Hepatic stellate cell (primary cell): ENCODE measurements at places on chromosomes 5 and 9.
A peak's percentile ranks its signal among the peaks of the same experiment; 100 is the strongest.

- DNase-seq = no peak
Observed at GRCh38 chr5:136730426-136730825, 365.1 kb upstream of the TRPC7 start.

DNA sequence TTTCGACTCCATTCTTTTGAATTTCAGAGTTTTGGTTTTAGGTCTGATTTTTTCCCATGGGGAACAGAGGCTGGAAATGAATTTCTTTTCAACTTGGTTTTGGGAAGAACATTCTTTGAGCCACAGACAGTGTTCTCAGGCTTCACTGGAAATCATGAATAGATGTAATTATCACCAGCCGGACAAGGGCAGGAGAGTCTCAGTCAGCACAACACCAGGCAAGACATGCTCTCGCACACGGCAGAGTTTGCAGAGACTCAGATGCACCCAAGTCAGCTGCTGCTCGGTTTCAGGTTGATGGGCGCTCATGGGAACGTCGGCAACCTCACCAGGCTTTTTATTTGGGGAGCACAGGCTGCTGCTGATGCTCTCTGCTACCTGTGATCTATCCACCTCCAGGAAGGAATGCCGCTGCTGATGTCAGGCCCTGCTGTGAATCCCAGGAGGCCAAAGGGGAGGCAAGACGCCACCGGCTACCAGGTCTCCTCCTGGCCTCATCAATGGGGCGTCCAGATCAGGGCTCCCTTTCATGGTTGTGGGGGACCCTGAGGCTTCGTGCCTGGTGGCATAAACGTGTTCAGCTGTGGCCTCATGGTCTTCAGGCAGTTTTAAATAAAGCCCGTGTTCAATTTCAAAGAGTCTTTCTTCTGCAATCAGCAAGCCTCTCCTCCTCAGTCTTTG, 332.3 kb upstream of the IRX4 start:
- DNase-seq = no peak

DNA sequence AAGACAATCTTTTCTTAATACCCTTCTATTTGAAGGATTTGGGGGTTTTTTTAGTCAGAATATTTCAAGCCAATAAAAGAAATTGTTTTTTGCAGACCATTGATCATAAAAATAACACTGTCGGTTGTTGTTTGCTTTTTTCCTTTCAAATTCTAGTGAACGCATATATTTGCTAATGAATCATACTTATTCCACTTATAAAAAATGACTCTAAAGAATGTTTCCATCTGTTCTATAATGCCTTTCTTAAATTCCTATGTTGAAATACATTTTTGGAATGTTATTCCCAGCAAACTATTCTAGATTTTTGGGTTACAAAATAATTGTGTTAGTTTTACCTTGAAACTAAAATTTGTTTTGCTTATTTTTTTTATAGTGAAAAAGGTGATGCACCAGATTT, 32.2 kb downstream of the CWC27 start:
- DNase-seq = no peak

DNA sequence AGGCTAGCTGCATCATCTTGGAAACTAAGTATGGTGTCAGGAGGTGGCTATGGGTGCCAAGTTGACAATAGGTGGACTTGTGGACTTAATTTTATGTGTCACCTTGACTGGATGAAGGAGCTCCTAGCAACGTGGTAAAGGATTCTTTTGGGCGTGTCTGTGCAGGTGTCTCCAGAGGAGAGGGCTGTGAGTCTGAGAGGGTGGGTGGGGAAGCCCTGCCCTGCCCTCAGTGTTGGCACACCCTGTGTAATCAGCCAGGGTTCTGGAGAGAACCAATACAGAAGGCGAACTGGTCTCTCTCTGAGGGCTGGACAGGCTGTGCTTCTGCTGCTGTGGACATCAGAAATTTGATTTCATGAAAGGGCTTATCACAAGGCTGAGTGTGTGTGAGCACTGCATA, 61.0 kb downstream of the GTF3C4 start:
- DNase-seq = no peak

GRCh38 chr5:112628214-112628980, 109.3 kb upstream of the APC start:
- no peak for DNase-seq

DNA sequence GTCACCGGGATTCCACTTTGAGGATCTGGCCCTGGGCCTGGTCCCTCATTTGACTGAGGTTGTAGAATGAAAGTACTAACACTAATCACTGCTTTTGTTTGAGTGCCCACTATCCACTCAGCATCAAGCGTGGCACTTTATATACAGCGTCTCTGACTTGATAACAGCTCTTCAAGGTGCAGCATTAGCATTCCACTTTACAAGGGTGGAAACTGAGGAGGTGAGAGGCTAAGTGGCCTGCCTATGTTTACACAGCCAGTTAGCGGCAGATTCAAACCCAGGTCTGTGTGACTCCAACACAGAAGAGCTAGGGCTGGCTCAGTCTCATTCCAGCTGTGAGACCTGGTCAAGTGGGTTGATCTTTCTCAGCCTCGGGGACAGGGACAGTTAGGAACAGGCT, 5.9 kb downstream of the KCNMB1 start:
- DNase-seq = no peak

- no peak for DNase-seq
Observed at GRCh38 chr5:35799753-35800152, 56.9 kb upstream of the IL7R start.

DNA sequence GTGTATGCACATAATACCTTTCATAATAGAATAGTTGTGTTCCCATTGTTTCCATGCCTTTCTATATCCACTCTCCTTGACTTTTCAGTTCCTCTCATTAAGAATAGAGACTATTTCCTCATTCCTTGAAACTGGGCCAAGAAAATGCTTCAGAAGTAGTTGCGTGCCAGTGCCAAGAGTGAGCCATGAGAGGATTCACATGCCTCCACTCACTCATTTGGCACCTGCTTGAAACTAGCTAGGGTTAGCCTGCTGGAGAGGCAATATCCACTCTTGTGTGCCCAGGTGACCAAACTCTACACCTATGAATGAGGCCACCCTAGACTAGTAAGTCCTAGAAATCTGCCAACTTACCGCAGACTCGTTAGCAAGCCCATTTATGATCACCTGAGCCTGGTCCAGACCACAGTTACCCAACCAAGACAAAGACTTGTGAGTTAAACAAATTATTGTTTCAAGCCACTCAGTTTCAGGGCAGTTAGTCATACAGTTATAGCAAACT, 276.3 kb downstream of the EPB41L4A start:
- DNase-seq = no peak

DNA sequence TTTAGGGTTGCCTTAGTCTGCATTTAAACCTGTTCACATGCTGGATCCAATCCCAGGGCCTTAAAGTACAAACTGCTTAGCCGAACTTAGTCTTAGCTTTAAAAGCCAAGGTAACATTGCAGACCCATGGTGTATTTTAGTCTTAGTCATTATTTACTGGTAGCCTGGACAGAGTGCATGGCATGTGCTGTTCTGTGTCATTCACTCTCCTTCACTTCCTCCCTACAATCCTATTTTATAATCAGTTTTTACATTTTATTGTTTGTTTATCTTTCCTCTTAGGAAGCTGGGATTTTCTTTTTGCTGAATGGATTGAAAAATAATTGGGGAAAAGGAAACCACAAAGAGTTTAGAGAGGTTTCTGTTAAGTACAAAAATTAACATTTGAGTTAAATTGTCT, 29.4 kb upstream of the TAL2 start:
- no peak for DNase-seq

DNA sequence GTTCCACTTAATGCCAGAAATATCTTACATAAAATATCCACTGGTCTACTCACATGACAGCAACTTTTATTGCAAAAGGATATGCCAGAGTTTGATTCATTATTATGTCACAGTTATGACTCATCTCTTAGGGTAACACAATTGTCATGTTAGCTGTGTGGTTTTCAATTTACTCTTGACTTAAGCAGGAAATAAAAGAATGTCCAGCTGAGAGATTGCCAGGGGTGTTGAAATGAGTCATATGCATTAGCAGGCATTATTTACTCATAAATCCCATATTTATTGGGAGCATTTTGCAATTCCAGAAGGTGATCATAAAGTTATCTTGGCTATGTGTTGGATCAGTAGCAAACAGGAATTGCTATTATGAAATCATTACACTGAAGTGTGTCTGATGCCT, 1164.6 kb upstream of the CDH18 start:
- DNase-seq = no peak

GRCh38 chr5:107329850-107330249, 340.9 kb downstream of the EFNA5 start:
- DNase-seq = no peak

DNA sequence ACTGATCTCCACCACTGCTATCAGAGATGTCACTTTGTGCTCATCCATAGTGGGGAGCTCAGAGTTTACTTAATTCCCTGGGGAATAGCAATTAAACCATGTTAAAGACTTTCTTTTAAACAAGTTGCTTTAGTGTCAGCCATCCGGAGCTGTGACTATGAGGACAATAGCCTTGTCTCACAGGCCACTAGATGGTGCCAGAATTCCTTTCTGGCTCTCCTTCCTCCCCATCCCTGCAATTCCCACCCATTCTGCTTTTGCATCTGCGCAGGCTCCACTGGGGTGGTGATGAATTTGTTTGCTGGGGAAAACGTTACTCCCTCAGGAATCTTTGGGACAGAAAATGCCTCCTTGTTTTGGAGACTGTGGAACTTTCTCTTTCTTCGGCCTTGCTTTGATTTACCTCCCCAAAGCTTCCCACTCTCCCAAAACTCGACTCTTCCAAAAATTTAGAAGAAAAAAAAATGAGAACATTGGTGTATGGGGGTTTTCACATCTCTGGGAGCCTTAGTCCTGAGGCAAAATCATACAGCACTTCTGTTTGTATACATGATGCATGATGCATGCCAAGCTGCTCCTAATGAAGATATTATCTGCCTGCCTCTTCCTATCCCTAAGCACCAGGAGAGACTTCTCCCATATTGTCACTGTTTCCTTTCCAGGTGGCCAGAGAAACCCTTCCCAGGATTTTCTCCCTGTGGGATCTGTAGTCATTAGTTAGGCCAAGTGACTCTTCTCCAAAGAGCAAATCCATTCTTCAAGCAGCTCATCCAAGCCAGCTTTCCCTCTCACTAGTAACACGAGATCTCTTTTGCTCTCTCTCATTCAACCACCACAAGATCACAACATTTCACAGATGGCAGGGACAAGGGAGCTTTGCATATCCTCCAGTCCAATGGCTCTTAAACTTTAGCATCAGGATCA, 466.1 kb downstream of the TLR4 start:
- DNase-seq = peak; percentile 5

DNA sequence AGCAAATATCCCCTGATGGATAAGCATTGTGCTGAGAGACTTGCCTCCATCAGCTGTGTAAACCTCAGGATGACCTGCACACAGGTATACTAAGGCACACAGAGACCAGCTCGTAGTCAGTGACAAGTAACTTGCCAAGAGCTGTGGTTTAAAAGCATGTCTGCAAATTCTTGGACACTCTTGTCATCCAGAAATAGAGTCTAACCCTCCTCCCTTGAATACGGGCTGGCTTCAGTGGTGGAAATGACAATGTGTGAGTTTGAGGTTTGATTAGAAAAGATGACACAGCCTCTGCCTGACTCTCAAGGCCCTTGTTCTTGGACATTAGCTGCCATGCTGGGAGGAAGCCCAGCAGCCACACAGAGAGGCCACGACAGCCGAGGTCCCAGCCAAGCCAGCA, 114.4 kb downstream of the GADD45G start:
- no peak for DNase-seq

DNA sequence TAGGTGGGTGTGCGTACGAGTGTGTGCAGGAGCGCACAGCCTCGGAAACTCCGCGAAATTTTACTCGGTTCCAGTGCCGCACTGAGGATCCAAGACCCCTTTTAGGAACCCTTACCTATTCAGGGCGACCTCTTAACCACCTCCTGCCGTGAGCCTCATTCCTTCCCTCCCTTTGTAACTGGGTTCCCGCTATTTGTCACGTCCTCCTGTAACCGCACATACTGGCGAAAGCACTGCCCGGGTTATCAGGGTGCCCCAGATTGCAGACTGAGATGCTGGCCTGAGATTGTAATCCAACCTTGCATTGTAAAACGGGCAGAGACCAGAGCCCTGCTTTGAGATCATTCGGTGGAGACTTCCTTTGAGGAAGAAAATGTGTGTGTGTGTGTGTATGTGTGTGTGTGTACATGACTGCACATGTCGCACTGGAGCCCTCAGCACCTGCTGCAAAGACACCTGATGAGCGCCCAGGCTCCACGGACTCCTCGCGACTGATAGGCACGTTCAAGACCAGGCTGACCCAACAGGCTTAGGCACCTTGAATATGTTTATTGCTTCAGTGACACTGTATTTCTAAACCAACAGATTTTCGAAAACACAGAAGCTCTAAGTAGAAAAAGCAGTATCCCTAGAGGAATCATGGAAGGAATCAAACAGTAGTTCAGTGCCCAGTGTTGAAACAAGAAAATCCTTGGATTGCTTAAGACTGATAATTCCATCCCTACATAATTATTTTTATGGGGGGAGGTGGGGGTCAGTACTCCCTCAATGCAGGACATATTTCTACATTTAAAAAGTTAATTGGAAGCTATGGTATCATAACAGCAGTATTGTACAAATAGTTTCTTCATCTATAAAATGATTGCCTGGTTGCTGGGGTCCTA, 86.5 kb upstream of the TNFAIP8 start:
- DNase-seq = peak; percentile 10

DNA sequence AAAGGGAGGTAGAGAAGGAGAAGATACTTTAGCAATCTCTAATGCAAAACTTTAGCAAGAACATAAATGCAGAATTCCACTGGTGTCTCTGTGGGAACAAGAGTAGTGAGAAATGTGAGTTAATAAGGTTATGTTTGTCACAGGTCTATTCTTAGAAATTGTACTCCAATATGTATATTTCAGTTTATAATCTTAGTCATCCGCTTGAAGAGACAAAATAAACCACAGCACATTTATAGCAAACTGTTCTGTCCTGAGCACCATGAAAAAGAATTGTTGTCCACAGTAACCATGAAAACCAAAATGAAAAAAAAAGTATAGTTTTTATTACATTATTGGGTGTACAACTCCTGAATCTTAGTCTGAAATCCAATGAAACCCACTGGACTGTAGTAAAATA, 93.6 kb upstream of the TSLP start:
- DNase-seq = peak; percentile 24

- DNase-seq = peak; percentile 49
Observed at GRCh38 chr5:91162534-91163381, 220.4 kb downstream of the ARRDC3 start.

- DNase-seq = no peak
Observed at GRCh38 chr5:148507648-148508047, 123.9 kb downstream of the FBXO38 start.

DNA sequence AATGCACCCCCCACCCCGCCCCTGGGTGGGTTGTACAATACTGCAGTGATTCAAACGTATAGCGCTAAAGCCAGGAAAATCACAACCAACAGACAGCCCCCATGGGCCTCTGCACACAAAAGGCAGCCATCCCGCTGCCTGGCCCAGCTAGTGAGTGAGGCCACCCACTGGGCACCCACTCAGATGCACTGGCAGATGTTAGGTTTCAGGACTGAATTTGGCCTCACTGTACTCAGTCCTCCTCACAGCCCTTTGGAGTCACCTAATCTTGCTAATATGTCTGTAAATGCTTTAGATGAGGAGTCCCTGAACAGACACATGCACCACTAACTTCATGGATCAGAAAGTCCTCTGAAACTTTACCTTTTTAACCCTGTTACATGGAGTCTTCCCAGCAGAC, 87.7 kb downstream of the FSTL4 start:
- DNase-seq = no peak

- no peak for DNase-seq
Observed at GRCh38 chr5:88665750-88666215, 217.2 kb downstream of the MEF2C start.
